ENCODE measurements at places on chromosomes 13 and 19.

DNA sequence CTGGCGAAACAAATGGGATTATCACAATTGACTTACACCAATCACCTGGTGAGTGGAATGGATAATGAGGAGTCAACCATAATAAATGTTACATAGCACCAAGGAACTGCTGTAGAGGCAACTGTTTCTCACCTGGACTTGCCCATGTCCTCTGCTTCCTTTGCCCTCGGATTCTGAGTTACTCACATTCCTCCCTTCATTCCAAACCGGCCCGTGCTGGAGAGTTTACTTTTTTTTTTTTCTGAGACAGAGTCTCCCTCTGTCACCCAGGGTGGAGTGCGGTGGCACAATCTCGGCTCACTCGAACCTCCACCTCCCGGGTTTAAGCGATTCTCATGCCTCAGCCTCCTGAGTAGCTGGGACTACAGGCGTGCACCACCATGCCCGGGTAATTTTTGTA lies 41.5 kb upstream of the TSC22D1 start:
- DNase-seq, result no peak

- no peak for DNase-seq
Measured at GRCh38 chr19:58553799-58554493, 959 bp downstream of the CHMP2A start.

DNA sequence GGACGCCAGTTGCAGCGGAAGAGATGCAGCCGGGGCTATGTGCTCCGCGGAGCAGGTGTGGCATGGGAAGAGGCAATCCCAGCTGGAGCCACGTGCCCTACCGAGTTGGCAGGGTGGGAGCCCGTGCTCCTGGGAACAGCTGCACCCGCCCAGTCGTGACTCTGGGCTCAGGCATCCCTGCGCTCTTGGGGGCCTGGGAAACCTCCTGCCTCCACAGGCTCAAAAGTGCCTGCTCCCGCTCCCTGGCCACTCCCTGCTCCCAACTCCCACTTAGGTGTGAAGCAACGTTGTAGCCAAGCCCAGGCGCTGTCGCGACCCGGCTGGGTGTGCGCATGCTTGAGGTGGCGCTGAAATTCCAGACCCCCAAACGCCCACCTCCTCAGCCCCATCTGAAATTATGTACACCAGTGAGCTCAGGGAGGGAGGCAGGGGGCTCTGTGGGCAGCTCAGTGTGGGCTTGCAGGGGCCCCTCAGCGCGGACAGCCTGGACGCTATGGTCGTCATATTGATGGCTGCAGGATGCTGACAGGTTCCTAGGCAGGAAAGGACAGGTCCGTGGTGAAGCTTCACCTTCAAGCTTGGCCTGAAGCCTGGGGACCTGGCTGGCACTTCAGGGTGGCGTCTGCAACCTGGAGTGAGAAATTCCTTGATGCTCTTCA lies 429.9 kb downstream of the SLITRK1 start:
- no peak for DNase-seq

DNA sequence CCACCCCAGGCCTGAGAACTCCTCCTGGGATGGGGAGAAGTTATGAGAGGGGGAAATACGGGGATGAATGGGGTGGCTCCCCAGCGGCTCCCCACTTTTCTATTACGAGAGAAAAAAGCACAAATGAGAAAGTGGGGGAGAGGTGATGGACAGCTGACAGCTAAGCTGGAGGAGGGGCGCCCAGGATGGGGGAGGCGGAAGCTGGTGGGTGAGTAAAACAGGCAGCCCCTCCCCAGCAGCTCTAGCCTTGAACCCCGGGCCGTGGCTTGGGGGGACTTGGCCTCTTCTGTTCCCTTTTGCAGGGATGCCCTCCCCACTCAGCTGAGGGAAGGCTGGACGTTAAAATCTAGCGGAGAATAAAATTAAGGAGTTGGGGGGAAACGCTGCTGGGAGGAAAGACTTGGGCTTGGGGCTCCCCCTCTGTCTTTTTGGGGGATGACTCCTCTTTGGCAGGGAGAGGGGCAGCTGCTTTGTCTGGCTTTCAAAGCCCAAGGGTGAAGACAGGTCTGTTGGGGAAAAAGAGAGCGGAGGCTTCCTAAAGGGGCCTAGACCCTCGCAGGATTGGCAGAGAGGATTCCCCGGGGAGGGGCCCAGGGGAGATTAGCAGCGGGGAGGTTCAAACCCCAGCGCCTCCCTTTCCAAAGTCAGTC lies 1.4 kb upstream of the SAMD1 start:
- DNase-seq, result no peak
